A549 treated with dexamethasone at 1 μM for 4 hours (cell line): ENCODE measurements at places on chromosomes 11 and 22. TPM values are rescaled to one million over a fixed set of nuclear protein-coding genes. Genes with fewer than 3 reads are reported as not detected.

PLA2G3 gene
- not detected in 5 replicates for total RNA-seq

E2F8 gene
- 5.4 to 6.9 TPM (median 6.1 TPM) in 5 replicates for total RNA-seq

KRTAP5-1 gene
- total RNA-seq, result not detected in 5 replicates

KDM4D gene
- 0.31 to 0.53 TPM (median 0.39 TPM) in 5 replicates for total RNA-seq

POLD4 gene
- total RNA-seq, result 172 to 195 TPM (median 183 TPM) in 5 replicates

SCUBE2 gene
- total RNA-seq, result 0.40 to 0.71 TPM (median 0.61 TPM) in 5 replicates

SCGB1A1 gene
- 0.27 to 0.32 TPM in 2 of 5 replicates, not detected in the others for total RNA-seq

MUC15 gene
- total RNA-seq, result not detected in 5 replicates

PANX2 gene
- 4.7 to 6.5 TPM (median 5.9 TPM) in 5 replicates for total RNA-seq

ATXN10 gene
- total RNA-seq, result 91.5 to 115 TPM (median 98.8 TPM) in 5 replicates

GRIK4 gene
- total RNA-seq, result 0.02 to 0.06 TPM (median 0.03 TPM) in 4 of 5 replicates, not detected in the other

CHRNA10 gene
- total RNA-seq, result 0.73 to 1.4 TPM (median 0.98 TPM) in 5 replicates

ALDH3B2 gene
- total RNA-seq, result 0.04 to 0.06 TPM (median 0.06 TPM) in 3 of 5 replicates, not detected in the others

PHOX2A gene
- not detected in 5 replicates for total RNA-seq

CRYAB gene
- 12.4 to 28.7 TPM (median 17.0 TPM) in 5 replicates for total RNA-seq

DEPDC7 gene
- 6.8 to 7.8 TPM (median 7.0 TPM) in 5 replicates for total RNA-seq

MEI1 gene
- 0.15 TPM in 1 of 5 replicates, not detected in the others for total RNA-seq

BRSK2 gene
- 3.9 to 7.2 TPM (median 5.8 TPM) in 5 replicates for total RNA-seq

ADAMTS15 gene
- total RNA-seq, result 4.7 to 8.3 TPM (median 6.8 TPM) in 5 replicates

LIF gene
- 16.4 to 35.8 TPM (median 33.5 TPM) in 5 replicates for total RNA-seq

OR10A3 gene
- not detected in 5 replicates for total RNA-seq

TNNI2 gene
- 0.31 to 0.33 TPM in 2 of 5 replicates, not detected in the others for total RNA-seq

NCF4 gene
- 0.11 to 0.13 TPM in 2 of 5 replicates, not detected in the others for total RNA-seq

TRIM49 gene
- total RNA-seq, result 0.05 to 0.20 TPM (median 0.17 TPM) in 5 replicates

SORL1 gene
- 1.0 to 2.1 TPM (median 1.7 TPM) in 5 replicates for total RNA-seq

HDHD5 gene
- 37.5 to 43.3 TPM (median 42.1 TPM) in 5 replicates for total RNA-seq

HSPA8 gene
- total RNA-seq, result 1,540 to 1,732 TPM (median 1,582 TPM) in 5 replicates

MOGAT2 gene
- total RNA-seq, result 0.05 to 0.09 TPM in 2 of 5 replicates, not detected in the others

NXPE2 gene
- 0.06 TPM in 1 of 5 replicates, not detected in the others for total RNA-seq

NUP50 gene
- 26.1 to 36.4 TPM (median 33.7 TPM) in 5 replicates for total RNA-seq

APOL2 gene
- 61.9 to 83.2 TPM (median 65.9 TPM) in 5 replicates for total RNA-seq
